Vagina (tissue), 2 donors: ENCODE measurements at places on chromosomes 2 and 18.

DNA sequence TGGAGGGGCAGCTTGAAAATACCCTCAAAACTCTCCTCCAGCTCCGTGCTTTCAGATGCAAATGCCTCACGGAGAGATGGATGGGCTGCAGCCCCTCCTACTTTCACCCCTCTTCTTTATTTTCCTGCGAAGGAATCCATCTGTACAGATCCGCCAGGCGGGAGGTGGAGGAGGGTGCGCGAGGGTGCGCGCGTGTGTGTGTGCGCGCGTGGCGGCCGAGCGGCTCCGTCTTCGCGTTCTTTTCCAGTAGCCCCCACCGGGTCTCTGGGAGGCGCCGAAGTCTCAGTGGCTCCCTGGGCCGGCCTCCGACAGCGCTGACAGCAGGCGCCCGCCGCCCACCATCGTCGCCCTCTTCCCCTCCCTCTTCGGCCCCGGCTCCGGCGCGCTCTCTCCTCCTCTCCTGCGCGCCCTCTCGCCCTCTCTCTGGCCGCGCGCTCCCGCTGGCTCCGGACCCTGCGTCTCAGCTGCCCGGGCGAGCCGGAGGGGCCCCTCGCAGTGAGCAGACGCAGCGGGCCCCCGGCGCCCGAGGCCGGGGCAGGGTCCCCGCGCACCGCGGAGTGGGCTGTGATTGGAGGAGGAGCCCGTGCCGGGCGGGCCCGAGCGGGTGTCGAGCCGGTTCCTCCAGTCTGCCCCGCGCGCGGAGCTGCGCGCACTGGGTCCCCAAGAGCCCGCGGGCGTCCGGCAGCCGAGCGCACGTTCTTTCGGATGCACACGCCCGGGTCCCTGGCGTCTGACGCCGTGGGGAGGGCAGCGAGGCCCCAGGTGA lies at the start of gene CDH7:
Gene CDH7, plus strand, starts transcription at position 624 of the 766 bp plus-strand sequence. CDS start 11,831 bp downstream, outside the sequence.
- DNase-seq: no peak

DNA sequence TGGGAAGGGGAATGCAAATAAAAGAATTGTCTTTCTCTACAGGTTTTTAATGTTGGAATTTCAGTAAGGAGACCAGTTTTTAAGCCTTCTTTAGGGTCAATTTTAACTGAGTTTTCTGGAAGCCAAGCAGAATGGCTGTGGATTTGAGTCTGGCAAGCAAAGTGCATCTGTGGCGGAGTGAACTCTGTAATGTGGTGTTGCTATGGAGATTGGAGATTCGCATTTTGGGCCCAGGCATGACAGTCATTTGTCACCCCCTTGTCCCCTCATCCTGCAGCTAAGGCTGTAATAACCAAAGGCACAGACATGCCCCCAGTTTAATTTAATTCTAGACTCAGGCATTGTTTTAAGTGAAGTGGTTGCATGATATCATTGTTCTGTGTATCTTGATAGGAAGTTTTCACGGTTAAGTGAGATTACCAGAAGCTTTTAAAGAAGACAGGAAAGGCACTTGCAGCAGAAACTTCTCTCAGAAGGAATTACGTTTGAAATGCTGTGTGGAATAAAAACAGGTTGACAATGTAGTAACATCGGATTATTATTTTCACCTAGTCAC lies 30.6 kb downstream of the ARMC9 start:
- no peak for DNase-seq

GRCh38 chr2:66438498-66438833 lies 3.5 kb downstream of the MEIS1 start:
- DNase-seq: no peak

DNA sequence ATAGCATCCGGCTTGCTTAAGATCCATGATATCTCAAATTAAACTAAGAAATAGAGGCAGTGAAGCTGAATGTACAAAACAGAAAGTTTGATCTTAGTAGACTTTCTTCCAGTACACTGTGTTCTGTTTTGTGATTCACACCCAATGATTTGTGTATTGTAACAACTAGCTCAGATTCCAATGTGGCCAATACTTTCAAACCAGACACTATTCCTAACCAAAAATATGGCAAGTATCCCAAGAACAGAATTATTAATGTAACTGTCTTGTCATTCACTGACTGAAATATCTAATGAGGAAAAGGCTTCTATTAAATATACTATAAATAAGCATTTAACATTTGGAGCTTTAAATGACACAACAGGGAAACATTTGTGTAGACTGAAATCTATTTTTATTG lies 299.1 kb downstream of the NRXN1 start:
- DNase-seq: no peak

DNA sequence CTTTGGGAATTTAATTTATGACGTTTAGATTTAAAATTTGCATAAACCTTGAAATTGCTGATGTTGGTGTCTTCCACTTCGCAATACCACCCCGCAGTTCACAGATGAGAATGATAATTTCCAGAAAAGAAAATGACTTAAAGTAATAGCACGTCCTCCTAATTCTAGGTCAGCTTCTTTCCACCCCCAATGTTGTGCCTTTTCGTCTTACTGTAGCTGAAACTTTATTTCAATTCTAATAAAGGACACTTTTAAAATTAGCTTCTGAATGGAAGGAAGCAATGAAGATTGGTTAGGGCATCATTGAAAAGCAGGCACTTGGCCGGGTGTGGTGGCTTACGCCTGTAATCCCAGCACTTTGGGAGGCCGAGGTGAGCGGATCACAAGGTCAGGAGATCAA lies 107.4 kb downstream of the MYCN start:
- no peak for DNase-seq

DNA sequence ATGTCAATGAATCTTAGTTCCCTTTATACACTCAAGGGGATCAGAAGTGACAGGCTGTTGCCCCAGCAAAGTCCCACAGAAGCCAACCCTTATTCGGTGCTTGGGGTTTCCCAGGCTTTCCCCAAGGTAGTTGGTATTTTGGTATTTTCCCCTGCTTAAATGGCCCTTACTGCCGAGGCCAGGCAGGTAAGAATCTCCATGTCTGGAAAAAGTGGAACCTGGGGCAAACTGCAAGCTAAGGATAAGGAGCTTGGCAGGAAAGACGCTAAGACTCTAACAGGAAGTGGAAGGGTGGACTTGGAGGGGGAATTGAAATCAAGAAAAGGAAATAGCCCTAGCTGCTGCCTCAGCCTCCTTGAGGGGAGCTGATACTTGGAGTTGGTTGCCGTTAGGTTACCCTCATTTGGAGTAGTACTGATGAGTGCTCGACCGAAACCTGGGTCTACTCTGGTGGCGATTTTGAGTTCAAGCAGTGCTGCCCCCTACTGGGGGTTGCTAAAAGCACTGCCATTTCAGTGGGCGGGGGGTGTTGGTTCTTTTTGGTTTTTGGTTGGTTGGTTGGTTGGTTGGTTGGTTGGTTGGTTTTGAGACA lies 3.3 kb upstream of the GPBAR1 start:
- DNase-seq: no peak

- no peak for DNase-seq
Measured at GRCh38 chr2:237432484-237433092, 18.6 kb upstream of the COL6A3 start.

DNA sequence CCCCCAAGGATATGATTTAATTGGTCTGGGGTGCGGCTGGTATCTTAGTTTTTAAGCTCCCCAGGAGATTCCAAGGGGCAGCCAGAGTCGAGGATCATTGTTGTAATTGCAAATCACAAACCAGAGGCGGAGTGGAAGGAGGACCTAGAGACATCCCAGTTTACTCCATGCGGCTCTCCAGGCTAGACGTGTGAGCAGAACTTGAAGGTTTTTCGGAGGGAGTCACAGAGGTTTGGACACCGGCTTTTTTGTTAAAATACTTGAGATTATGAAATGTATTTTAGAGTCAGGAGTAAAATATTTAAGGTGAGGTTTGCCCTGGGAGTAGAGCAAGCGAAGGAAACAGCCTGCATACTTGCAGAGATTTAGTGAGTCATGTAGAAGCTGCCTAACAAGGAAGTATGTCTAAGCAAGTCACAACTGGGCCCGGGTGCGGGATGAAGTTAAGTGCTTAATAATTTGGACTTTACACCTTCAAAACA lies 39.5 kb downstream of the TGOLN2 start:
- no peak for DNase-seq

DNA sequence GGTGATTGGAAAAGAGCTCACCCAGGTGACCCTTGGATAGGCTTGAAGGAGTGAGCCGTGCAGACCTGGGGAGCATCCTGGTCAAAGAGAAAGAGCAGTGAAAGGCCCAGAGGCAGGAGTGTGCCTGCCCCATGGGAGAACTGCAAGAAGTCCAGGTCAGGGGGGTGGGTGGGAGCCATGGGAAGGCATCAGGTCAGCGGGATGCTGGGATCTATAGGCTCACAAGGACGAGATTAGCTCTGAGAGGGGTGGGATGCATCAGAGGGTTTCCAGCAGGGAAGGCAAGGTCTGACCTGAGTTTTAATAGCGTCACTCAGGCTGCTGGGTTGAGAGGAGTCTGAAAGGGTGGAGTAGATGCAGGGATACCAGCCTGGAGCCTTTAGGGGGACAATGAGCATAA lies 158.6 kb downstream of the SMAD7 start:
- no peak for DNase-seq

- no peak for DNase-seq
Measured at GRCh38 chr2:163213661-163214081, 375.1 kb upstream of the KCNH7 start.

DNA sequence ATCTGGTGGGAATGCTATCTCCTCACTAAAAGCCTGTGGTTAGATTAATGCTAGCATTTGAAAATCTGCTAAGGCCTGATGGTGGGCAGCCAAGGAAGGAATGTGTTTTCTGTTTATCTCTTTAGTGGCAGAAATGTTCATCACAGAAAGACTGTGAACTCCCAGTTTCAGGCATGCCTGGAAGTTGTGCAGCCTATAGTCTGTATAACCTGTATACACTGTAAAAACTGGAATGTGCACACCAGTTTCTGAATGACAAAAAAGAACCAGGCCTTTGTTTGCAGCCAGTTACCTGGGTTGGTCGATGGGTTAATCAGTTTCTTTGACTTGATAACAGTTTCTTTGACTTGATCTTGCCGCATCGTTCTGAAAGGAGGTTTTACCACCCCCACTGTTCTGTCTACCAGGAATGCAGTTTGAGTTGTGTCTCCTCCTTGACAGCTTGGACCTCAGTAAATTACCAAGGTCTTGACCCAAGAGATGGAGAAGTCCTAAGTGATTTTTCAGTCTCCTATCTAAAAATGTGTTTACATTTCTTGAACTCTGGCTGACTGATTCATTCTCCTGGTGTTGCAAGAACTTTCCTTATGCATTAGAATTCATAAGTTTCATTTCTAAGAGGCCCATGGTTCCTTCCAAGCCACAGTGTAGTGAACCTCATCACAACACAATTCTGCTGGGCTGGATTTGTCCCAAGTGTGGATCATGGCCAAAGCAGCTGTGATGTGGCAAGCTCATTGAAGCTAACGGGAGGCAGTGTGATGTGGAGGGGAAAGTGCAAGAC lies 62.2 kb downstream of the KIAA2012 start:
- no peak for DNase-seq

GRCh38 chr18:68418881-68419280 lies 296.0 kb downstream of the TMX3 start:
- DNase-seq: no peak

DNA sequence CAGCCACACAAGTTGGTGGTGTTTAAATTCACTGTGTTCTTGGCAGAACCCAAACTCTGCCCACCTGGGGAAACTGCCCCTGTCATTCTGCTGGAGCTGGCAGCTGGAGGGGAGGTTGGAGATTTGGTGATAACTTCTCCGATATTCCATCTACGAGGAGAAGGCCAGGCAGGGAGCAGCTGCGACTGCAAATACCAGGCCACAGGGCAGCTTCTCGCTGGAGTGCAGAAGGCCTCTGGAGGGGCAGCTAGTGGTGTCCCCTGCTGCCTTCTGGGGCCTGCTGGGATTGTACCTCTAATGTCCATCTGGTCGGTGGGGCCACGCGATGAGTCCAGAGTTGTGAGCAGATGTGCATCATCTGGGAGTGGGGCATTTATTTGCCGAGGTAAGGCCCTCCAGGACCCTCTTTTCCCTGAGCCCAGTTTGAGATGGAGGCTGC lies 98.9 kb downstream of the ACKR3 start:
- DNase-seq: peak; percentile 61

GRCh38 chr2:174873471-174873870 lies 109.2 kb upstream of the CHRNA1 start:
- DNase-seq: no peak

GRCh38 chr2:72214429-72215143 lies 66.9 kb upstream of the CYP26B1 start:
- no peak for DNase-seq

DNA sequence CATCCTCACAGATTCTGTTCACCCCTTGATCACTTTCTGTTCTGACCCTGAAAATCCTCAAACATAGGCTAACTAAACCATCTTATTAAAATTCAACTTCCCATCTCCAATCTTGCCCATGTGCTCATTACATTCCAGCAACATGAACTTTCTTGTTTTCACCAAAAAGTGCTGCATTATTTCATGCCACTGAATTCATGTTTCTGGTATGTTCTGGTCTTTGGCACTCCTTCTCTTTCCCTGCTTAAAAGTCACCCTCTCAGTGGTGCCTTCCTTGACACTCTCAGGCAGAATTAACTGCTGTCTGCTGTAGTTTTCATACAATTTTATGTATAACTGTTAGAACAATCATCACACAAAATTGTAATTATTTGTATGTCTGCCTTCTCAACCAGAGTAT lies 247.7 kb upstream of the RBMS1 start:
- no peak for DNase-seq
